Osteoblast (primary cell): ENCODE measurements at places on chromosomes 16 and 17. TPM values are rescaled to one million over a fixed set of nuclear protein-coding genes. Genes with fewer than 3 reads are reported as not detected.

Gene OTOP3
- total RNA-seq = not detected in 2 replicates

Gene C17orf78
- total RNA-seq = not detected in 2 replicates

DNA sequence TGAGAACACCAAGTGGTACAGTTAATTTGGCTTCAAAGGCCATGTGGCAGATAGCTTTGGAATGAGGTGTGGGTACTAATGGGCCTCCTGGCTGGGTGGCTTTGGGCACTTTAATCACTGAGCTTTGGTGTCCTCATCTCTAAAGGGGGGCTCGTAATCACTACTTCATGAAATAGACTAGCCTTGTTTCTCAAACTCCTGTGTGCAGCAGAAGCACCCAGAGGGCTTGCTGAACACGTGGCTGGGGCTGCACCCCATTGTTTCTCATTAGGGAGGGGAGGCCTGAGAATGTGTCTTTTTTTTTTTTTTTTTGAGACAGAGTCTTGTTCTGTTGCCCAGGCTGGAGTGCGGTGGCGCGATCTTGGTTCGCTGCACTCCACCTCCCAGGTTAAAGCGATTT lies 5.8 kb downstream of the EPN2 start:
- no peak for DNase-seq

- no peak for DNase-seq
Measured at GRCh38 chr17:31293581-31293980, 3.5 kb downstream of the OMG start.

DNA sequence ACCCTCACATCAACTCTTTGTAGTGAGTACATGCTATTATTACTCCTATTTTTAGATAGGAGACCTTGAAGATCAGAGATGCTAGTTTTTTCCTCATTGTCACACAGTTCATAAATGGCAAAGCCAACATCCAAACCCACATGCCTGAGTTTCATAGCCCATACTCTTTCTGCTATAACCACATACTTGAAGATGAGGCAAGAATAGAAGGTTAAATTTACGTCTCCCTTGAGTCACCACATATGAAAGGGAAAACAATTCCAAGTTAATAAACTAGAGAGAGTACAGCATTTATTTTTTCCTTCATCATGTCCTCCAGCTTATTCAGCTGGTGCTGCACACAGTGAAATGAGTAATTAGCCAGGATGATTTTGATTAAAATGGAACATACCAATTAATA lies 23.7 kb downstream of the NUDT7 start:
- no peak for DNase-seq

Gene CD300E
- under 0.01 TPM in 1 of 2 replicates, not detected in the other for total RNA-seq

Gene ST6GALNAC2
- total RNA-seq = 0.36 and 0.59 TPM in 2 replicates

Gene STAT5A
- 35.5 and 38.6 TPM in 2 replicates for total RNA-seq

DNA sequence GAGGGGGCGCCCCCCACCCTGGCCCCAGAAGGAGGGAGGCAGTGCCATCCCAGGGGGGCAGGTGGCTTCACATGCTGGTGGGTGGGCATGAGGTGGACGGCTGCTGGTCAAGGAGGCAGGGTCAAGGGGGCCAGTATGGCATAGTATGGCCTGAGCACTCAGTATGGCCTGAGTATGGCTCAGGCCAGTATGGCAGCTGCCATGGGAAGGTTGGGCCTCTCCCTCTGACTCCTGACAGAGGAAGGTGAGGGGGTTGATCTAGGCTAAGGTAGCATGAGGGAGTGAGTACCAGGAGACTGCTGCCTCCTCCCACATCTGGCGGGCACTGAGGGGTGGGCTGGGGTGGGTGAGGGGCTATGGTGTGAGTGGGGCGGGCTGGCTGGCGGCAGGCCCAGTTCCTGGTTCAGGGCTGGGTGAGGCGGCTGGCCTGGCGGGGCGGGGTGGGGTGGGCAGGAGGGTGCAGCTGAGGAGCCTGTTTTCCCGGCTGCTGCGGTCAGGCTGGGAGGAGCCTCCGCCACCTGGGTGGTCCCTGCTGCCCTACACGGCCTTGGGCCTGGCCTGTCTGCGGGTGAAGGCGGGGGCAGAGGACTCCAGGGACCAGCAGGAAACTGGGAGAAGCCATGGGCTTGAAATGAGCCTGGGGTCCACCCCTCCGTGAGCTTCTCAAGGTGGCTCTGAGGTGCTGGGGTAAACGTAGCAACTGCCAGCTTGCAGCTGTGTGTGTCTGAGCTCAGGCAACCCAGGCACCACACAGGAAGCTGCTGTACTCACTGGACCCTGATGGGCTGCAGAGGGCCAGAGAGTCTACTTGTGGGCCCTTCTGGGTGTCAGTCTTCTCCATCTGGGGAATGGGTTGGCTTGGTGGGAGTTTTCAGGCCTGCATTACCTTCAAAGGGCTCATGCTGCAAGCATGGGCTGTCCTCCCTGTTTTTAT lies 57.0 kb downstream of the RAI1 start:
- peak; percentile 85 for DNase-seq
